ENCODE measurements at places on chromosomes 5 and 9. TPM values are rescaled to one million over a fixed set of nuclear protein-coding genes. Genes with fewer than 3 reads are reported as not detected.
A peak's percentile ranks its signal among the peaks of the same experiment; 100 is the strongest.

PCDHGB2 gene
- total RNA-seq, result 0.89 TPM

PCDHGC4 gene
- total RNA-seq, result 3.0 TPM

DNA sequence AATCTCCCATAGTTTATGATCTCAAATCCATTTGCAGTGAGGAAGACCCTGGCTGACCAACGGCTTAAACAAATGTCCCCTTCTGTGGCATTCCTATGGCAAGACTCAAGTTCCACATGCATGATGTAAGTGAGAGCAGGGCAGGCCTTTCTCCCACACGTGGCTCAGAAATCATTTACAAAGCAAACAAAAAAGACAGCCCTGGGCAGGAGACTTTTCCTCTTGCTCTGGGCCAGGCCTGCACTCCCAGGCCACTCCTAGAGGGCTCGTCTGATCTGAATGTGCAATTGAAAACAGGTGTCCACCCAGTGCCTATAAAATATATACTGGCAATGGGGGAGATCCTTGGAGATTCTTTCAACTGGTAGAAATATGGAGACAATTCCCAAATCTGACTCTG lies 123.1 kb downstream of the DMRT2 start:
- no peaks in the 10 kb centered on the region for H3K27me3 ChIP-seq
- H3K4me1 ChIP-seq, result peaks cover 19% of the 10 kb centered on the region
- H3K36me3 ChIP-seq, result no peaks in the 10 kb centered on the region
- no peak for DNase-seq
- no peak overlapping the region for H3K4me3 ChIP-seq
- H3K27ac ChIP-seq, result peak overlapping the region; percentile 33

DNA sequence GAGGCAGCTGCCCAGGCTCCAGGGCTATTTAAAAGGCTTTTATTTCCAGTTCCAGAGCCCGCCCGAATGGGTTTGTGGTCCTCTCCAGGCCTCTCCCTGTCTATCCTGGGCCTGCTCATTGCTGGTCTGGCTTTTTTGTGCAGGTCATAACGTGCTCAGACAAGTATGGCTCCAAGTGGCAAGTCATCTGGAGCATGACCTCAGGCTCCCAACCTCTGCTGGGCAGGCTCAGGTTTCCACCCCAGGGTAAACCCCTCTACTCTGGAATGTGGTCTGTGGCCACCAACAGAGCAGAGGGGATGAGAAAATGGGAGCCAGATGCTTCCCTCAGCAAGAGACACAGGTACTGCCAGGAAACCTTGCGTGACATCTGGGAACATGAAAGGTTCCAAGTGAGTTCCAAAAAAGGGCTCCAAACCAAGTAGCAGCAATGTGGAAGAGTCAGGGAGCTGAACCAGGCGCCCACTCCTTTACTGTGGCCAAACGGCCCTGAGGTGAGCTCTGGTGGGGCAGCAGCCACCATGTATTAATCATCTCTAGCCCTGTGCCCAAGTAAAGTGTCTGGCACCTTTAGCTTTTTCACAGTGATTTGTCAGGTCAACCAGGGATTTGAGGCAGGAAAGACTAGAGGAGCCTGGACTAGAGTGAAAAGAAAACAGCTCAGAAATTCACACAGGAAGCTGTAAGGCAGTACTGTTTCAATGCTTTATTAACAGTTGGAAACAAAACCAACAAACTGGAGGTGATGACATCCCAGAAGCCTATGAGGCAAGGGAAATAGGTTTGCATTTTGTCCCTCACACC lies 25.7 kb downstream of the PCDHGC5 start:
- no peaks in the 10 kb centered on the region for H3K27me3 ChIP-seq
- peak overlapping the region; percentile 93 for H3K27ac ChIP-seq
- H3K36me3 ChIP-seq, result peaks cover 20% of the 10 kb centered on the region
- H3K4me3 ChIP-seq, result peak overlapping the region; percentile 93

DNA sequence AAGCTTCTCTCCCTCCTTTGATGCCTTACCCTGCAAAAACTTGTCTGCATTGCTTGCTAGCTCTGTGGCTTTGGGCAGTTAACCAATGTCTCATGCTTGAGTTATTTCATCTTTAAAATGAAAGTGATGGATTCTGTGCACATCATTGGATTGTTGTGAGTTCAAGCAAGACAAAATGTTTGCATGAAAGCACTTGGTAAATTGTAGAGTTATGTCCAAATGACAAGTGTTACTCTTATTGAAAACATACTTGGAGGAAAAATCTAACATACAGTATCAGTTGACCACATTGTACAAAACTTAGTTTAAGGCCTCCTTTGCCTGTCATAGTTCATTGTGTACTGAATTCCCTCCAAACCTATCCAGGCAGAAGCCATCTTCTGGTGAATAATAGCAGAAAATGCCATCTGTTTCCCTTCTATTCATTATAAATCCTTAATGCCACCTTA lies 30.0 kb downstream of the TGFBR1 start:
- H3K27ac ChIP-seq, result no peak overlapping the region
- H3K27me3 ChIP-seq, result no peaks in the 10 kb centered on the region

- peaks cover 15% of the 10 kb centered on the region for H3K27me3 ChIP-seq
- no peak for DNase-seq
- peaks cover 14% of the 10 kb centered on the region for H3K4me1 ChIP-seq
Measured at GRCh38 chr5:142688281-142688989, 2.5 kb upstream of the FGF1 start.

Measured in progenitor cell of endocrine pancreas (in vitro differentiated cells).